Stimulated activated naive CD8-positive, alpha-beta T cell treated with anti-CD3 and anti-CD28 coated beads, Interleukin-15, Interleukin-2, amounts not matched to agents 100 U/mL and 50 U/mL, for 24 hours (primary cell): ENCODE measurements at places on chromosomes 7 and 10.

- peak; percentile 62 for DNase-seq
Measured at GRCh38 chr7:127391591-127392181, 822 bp downstream of the ZNF800 start.

- no peak for DNase-seq
Measured at GRCh38 chr10:31930023-31930751, 1.6 kb upstream of the ARHGAP12 start.

- DNase-seq = no peak
Measured at GRCh38 chr10:110052916-110053315, 45.1 kb downstream of the ADD3 start.

GRCh38 chr10:121592155-121592890, 5.9 kb downstream of the FGFR2 start:
- DNase-seq = no peak

DNA sequence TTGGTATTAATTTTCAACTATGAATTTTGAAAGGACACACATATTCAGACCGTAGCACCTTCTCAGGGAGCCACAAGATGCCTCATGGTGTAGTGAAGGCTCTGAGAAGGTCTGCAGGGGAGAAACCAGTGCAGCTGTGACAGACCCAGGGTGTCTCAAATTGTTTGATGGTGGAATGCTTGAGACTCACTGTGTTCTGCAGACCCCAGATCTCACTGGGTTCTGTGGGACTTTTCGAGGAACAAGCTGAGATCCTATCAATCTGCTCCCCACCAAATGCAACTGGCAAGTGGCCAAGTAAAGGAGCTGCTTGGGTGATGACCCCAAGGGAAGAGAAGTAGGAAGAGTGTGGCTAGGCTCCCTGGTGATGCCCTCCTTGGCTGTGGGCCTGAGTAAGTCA, 130.5 kb upstream of the UNC5B start:
- DNase-seq = no peak

DNA sequence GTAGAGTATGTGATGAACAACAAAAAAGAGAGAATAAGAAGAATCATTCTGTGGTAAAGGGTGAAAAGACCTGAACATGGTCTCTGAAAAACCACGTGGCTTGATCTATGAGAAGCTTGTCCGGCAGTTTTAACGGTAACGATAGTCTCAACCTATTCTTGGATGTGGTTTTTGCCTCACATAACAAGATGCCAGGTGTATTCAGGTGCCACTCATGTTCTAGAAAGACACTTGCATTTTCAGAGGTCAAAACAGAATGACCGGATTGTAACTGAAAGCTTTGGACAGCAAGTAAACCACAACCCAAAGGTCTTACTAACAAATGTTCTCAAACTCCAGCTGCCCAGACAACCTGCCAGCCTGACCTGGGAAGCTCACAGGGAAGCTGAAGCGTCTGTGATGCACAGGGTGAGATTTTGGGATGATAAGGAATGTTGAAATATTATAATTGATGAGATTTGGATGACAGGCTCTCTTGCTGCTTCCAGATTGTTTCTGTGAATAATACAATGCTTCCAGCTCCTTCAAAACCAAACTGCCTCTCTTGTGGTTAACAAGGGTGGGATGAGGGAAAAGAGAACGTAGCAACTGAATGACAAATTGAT, 137.4 kb upstream of the GRB10 start:
- no peak for DNase-seq

GRCh38 chr7:30159698-30160143, 24.9 kb downstream of the MTURN start:
- peak; percentile 48 for DNase-seq

GRCh38 chr7:22582863-22583622, 83.1 kb upstream of the STEAP1B start:
- no peak for DNase-seq

DNA sequence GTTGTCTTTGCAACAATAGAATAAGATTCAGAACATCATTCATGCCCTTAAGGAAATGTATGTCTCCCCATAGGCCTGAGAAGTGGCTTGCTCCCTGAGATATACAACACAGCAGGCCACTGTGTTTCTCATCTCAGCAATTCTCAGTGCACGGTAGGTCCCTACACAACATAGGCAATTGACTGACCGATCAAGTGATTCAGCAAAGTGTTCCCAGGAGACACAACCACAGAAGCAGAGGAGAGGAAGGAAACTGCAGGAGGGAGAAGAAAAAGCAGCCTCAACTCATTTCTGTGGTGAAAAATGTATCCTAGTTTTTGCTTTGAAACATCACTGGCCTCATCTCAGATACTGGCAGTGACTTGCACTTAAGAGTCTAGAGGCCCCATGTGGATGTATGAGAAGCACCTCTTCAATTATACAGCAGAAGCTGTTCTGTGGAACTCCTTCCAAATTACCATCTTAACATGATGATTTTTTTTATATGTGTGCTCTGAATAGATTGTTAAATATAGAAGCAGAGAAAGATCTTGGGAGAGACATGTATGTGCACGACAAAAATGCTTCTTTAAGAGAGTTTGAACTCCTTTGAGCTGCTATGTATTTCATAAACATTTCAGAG, 306.8 kb downstream of the XPNPEP1 start:
- DNase-seq = no peak

DNA sequence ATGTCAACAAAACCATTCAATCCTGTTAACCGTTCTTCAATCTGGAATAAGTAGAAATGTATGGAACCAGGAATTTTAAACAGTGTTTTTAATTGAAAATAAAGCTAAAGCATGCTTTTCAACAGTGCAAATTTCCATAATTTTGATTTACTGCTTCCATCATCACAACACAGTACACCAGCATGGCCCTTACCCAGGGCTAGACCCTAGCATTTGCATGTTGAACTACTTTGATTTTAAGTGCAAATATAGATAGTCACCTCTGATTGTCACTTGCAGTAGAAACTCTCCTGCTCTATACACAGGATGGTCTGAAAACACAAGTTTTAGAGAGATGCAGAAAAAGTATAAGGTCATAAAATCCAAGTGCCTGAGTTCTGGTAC, 12.1 kb downstream of the SKIDA1 start:
- no peak for DNase-seq

DNA sequence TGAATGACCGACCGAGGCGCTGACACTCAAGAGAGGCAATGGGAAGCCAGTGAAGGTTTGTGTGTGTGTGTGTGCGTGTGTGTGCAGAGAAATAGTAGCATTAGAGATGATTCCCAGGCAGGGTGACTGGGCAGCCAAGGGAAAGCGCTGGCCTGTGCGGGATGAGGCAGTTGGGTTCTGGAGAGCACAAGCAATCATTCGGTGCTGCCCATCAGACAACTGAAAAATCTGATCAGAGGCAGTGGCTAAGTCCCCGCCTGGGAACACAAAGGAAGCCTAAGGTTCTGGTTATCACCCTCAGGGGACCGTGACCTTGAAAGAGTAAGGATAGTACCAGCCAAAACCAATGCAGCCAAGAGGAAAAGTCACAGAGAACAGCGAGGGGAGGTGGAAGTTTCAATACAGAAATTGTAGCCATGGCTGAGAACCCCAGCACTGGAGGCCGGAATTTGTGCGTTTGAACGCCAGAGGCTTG, 868 bp upstream of the PDCD4 start:
- DNase-seq = no peak

DNA sequence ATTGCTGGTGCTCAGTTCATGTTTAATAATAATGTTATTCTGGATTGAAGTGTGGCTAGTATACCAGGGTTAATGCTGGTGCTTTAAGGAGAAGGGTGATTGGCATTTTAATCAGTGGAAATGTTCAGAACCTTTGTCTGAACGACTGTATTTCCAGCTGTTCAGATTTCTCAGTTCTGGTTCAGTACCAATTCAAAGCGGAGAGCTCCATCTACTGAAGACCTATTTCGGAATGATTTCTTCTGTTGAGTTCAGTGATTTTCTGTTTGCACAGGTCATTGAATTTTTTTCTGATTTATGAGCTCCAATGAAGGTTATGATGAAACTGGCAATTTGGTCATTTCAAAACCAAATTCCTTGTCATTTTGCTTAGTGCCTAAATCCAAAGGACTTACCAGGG, 160.1 kb downstream of the EXOC4 start:
- no peak for DNase-seq

DNA sequence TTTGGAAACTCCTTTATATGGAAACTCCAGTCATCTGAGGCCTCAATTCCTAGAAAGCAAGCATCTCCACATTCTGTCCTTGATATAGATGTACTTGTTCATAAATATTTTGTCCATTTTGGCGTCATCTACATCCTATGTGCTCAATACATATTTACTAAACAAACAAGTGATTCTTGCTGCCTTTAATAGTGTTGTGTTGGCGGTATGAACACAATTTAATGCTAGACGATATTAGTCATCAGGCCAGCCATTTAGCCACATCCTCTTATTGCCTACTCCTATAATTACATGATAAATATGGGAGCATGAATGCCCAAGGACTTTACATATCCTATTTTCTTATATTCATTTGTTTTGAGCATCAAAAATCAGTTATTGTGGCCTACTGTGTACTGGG, 18.5 kb upstream of the IFRD1 start:
- no peak for DNase-seq
